Fibroblast of skin of left quadriceps (primary cell): ENCODE measurements at places on chromosomes 11 and 22.

DNA sequence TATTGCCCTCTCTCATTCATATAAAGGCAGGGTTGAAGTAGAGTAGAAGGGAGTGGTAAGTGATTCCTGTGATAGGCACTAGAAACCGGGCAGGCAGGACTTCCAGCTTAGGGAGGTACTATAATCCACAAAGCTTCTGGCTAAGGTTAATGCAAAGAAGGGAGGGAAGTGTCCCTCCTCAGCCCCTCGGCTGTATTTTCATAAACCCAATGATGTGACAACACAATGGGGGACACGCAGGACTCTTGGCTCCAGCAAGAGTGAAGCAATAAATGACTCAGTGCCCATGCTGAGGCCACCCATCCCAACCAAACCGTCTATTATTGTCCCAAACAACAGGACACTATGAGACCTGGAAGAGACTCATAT is 90.7 kb downstream of the ETS1 start:
- DNase-seq: no peak

- DNase-seq: no peak
Measured at GRCh38 chr11:132332521-132332920, 962.1 kb downstream of the NTM start.

DNA sequence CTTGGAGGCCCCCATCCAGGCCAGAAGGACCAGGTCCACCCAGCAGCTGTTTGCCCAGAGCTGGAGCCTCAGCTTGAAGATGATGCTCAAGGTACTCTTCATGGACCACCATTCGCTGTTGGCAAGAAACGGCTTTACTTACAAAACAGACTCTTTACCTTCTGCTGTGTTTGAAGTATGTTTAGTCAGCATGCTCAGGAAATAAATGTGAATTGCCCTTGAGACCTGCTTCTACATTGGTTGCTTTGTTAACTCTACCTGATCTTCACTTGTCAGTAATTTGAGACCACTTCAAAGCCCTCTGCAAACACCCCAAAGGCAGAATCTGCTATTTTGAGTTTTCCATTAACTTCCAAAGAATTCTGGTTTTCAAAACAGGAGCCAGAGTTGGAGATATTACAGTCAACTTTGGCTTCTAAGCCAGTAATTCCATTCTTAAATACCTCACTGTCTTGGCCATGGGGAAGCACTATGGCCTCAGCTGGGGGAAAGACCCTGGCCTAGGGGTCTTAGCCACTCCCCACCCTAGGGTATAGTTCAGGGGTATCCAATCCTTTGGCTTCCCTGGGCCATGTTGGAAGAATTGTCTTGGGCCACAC is 2.7 kb downstream of the UQCR10 start:
- no peak for DNase-seq

GRCh38 chr11:28169816-28170215 is 61.6 kb downstream of the METTL15 start:
- DNase-seq: no peak

GRCh38 chr22:47397673-47398072 is 635.2 kb downstream of the TBC1D22A start:
- no peak for DNase-seq

DNA sequence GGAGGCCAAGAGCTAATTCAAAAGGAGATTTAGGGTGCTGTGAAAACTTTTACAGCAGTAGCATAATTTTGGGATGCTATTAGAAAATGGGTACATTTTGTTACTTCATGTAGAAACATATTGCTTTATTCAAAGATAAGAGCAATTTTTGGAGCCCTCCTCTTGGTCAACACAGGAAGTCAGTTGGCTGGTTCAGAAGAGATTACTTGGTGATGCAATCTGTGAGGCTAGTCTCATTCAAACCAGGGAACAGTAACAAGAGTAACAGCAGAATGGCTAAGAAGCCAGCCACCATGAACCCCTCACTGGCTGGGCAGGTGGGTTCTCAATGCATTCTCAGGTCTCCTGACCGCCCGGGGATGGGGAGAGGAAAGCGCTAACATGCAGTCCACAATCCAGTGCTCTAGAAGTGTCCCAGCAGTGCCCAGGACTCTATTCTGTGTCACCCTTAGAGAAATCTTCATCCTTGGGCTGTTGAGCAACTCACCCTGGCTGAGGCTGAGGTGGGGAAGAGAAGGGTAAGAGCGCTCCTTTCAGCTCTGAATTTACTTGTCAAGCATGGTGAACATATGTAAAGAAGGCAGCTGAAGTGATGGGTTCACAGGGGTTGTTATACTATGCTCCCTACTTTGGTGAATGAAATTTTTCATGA is 262.2 kb upstream of the UBASH3B start:
- DNase-seq: no peak

DNA sequence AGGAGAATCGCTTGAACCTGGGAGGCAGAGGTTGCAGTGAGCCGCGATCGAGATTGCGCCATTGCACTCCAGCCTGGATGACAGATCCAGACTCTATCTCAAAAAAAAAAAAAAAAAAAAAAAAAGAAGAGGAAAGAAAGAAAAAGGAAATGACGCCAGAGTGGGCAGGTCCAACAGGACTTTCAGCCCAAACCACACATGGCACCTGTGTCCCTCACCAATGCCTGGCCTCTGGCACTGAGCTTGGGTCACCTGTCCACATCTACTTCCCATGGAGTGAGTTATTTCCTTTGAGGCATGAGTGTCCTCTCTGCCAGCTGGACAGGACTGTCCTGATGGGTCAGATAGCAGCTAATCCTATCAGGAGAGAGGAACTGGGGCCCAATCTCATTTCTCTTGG is 15.2 kb upstream of the GCAT start:
- DNase-seq: no peak

DNA sequence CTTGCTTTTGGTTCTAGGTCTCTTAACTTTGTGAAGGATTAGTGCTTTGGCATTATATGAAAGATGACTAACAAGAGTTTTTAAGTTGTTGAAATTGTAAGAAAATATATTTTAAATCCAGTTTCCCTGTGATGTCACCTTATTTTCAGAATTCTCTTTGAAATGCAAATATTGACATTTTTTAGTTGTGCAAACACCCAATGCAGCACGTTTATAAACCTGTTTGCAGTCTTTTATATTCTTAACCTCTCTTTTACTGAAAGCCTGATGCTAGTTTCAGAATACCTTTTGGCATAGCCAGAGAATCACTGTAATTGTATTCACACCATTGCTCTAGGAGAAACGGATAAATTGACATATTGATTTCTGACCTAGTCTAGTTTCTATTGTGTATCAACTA is 42.8 kb upstream of the SLC37A2 start:
- DNase-seq: no peak

DNA sequence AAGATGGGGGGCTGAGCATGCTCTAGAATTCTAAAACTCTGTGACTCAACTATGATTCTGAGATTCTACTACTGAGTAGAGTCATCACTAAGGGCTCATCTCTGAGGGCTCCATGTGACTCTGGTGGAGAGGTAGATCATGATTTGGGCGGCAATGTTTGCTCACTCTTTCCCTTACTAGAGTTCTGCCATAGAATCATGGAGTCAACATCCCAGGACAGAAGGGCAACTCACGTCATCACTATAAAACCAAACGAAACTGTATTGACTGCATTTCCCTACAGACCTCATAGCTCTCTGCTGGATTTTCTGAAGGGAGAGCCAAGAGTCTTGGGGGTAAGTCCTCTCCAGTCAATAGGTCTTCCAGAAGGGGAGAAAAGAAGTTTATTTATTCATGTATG is at the start of gene MS4A14:
Gene MS4A14, plus strand, starts transcription at position 78 of the 400 bp plus-strand sequence. Its CDS starts 120 bp downstream, at position 198.
- no peak for DNase-seq

- DNase-seq: no peak
Measured at GRCh38 chr11:47108214-47108613, 68.5 kb downstream of the ARFGAP2 start.

DNA sequence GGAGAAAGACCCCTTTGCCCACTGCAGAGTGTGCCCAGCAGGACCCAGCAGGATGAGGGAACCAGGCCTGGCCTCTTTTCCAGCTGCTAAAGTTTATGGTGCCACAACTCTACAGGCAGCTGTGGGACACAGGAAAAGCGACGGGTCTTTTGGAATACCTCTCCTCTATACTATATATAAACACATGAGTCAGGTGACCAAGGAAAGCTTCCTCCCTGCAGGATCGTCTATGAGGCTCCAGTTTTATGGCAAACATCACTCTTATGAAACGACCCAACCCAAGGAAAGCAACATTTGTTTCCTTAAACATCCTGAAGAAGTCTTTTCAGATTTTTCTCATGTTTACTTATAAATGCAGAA is 102.8 kb upstream of the AKIP1 start:
- DNase-seq: no peak

- DNase-seq: no peak
Measured at GRCh38 chr11:119384332-119384731, 2.8 kb upstream of the USP2 start.

GRCh38 chr11:65546217-65546958 is 11.8 kb downstream of the LTBP3 start:
- DNase-seq: no peak

GRCh38 chr11:63564784-63565350 is 1.7 kb upstream of the PLAAT2 start:
- no peak for DNase-seq

- DNase-seq: no peak
Measured at GRCh38 chr22:19879246-19879570, 24.5 kb upstream of the GNB1L start.

- DNase-seq: no peak
Measured at GRCh38 chr11:34313099-34313517, 44.7 kb downstream of the ABTB2 start.

- peak; percentile 98 for DNase-seq
Measured at GRCh38 chr11:45859661-45860140, 12.4 kb downstream of the CRY2 start.

DNA sequence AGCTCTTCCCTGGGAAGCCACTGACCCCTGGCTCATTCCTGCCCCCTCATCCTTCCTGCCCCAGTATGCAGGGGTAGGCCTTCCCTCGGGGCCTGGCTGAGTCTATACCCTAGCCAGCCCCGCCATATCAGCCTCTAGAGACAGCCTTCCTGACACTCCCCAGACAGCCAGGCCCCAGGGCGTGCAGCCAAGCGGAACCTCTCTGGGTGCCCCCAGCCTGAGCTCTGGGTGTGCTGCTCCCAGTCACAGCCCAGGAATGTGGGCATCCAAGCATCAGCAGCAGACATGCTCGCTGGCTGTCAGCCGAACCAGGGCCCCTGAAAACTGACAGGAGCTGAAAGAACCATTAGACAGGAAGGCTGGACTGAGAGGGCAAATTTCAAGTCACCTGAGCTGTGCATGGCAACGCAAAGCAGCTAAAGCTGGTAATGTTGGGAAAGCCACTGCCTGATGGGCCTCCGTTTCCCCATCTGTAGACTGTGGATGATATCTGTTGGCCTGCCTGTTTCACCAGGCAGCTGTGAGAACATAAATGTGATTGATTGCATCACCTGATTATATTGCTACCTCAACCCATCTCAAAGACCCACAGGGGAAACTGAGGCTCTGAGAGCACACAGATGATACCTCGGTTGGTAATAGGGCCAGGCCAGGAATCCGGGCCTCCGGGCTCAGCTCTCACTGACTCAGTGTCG is 93.2 kb downstream of the LRRC32 start:
- peak; percentile 57 for DNase-seq

DNA sequence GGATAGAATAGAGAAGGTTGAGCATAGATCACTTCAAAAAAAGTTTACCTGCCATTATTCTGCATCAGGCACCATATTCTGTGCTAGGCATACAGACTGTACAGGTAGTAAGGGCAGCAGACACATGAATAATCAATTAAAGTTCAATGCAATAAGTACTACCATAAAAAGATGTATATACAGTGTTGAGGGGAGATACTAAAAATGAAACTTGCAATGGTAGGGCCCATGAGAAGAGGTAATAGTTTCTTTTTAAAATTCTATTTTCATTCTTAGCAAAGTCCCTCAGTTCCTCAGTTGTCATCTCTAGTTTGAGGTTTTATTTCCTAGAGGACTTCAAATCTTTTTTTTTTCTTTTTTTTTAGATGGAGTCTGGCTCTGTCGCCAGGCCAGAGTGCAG is 819.9 kb downstream of the FAM181B start:
- DNase-seq: no peak

- DNase-seq: no peak
Measured at GRCh38 chr11:72245263-72245816, 1.4 kb upstream of the PHOX2A start.

- DNase-seq: no peak
Measured at GRCh38 chr22:35329114-35329847, 29.6 kb downstream of the TOM1 start.

DNA sequence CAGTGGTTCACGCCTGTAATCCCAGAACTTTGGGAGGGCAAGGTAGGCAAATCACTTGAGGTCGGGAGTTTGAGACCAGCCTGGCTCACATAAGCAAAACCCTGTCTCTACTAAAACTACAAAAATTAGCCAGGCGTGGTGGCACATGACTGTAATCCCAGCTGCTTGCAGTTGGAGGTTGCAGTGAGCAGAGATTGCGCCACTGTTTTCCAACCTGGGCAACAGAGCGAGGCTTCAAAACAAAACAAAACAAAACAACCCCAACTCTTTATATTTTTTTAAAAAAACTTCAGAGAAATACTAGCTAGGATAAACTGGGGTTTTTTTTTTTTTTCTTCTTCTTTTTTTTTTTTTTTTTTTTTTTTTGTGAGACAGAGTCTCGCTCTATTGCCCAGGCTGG is 31.8 kb upstream of the RAPSN start:
- no peak for DNase-seq

- DNase-seq: no peak
Measured at GRCh38 chr11:113168354-113169342, 145.7 kb upstream of the TTC12 start.

- no peak for DNase-seq
Measured at GRCh38 chr22:46684706-46685105, 53.3 kb downstream of the CERK start.

DNA sequence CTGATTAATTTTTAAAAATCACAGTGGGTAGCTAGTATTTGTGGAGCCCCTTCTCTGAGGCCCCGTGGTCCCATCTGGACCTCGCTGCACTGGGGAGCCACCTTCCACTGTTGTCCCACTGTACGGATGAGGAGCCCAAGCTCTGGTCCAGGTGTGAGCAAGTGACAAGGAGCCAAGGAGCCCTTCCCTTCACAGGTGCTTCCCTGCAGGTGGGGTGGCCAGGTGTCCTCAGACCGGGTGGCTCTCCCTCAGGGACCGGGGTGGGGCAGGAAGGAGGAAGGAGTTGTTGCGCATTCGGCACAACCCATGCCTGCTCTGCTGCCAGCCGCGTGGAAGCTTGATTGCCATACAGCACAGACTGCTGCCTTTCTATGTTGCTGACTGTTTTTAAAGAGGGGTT is 10.4 kb upstream of the SEPTIN5 start:
- no peak for DNase-seq

- no peak for DNase-seq
Measured at GRCh38 chr11:911031-911889, 650 bp upstream of the CHID1 start.

GRCh38 chr11:33724644-33725035 is 11.6 kb downstream of the CD59 start:
- no peak for DNase-seq

- DNase-seq: peak; percentile 25
Measured at GRCh38 chr11:69122630-69123431, 32.9 kb upstream of the SMIM38 start.

DNA sequence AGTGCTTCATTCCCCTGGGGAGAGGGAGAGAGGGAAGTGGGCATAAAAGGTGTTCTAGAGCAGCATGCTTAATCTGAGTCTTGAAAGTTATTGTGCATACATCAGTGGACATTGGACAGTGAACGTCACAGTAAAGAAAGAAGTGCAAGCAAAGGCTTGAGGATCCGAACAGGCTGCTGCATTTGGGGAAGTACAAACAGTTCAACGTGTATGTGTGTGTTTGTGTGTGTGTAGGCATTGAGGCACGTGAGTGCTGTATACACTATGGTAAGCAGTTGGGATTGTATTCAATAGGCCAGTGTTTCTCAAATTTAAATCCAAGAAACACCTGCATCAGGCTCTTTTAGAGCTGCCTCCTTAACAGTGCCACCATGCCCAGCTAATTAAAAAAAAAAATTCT is 10.4 kb upstream of the EIF3M start:
- DNase-seq: no peak

- no peak for DNase-seq
Measured at GRCh38 chr22:37109242-37109917, at the start of gene TMPRSS6. TSS of gene TMPRSS6 (minus strand) at chr22:37109713. CDS start at chr22:37103417, 6,296 bp downstream.
